Dorsolateral prefrontal cortex (tissue), 122 donors: ENCODE measurements at places on chromosomes 3 and 15. TPM values are rescaled to one million over a fixed set of nuclear protein-coding genes. Genes with fewer than 3 reads are reported as not detected.

RPL15 gene
- total RNA-seq = 806 TPM

IGF2BP2 gene
- total RNA-seq = 1.0 TPM

CLRN1 gene
- not detected for total RNA-seq

CD80 gene
- total RNA-seq = not detected

SLCO3A1 gene
- total RNA-seq = 170 TPM
